ENCODE measurements at places on chromosomes 11 and 22. TPM values are rescaled to one million over a fixed set of nuclear protein-coding genes. Genes with fewer than 3 reads are reported as not detected.

CTTN gene
- 0.39 TPM for total RNA-seq

OR52N1 gene
- not detected for total RNA-seq

LMNTD2 gene
- 4.5 TPM for total RNA-seq

APOA4 gene
- not detected for total RNA-seq

C11orf21 gene
- 68.0 TPM for total RNA-seq

PKDREJ gene
- not detected for total RNA-seq

MOGAT2 gene
- total RNA-seq, result not detected

DEFB131B gene
- total RNA-seq, result not detected

PARVB gene
- total RNA-seq, result 22.2 TPM

SLC16A8 gene
- total RNA-seq, result not detected
